ENCODE measurements at places on chromosomes 16 and 17. TPM values are rescaled to one million over a fixed set of nuclear protein-coding genes. Genes with fewer than 3 reads are reported as not detected.

TP53TG3F gene
- not detected for total RNA-seq

ENO3 gene
- total RNA-seq, result 32.1 TPM

C1QTNF8 gene
- not detected for total RNA-seq

CEP112 gene
- 1.2 TPM for total RNA-seq

CIITA gene
- 0.52 TPM for total RNA-seq

DNA sequence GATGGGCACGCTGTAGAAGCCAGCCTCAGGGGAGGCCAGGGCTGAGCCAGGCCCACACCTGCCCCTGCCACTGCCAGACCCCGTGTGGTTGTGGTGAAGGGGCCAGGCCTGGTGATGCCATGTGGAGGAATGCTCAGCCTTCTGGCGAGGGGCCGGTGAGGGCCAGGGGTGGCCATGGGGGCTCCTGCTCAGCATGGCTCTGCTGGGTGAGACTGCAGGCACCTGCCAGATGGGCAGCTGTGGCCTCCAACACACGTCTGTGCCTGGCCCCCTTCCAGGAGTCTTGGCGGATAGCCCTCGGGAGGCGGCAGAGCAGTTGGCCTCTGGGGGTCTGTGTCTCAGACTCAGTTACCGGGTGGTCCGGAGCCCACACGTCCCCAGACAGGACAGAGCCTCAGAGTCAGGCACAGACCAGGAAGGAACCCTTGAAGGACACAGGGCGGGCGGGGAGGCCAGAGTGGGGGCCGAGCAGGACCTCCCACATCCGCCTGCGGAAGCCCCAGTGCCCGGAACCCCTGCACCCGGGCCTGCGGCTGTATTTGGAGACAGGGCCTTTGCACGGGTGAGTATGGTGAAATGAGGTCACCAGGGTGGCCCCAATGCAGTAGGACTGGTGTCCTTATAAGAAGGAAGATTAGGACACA is 22.5 kb upstream of the CHMP6 start:
- no peak for DNase-seq

- DNase-seq, result peak; percentile 20
Observed at GRCh38 chr17:75371981-75372380, 33.5 kb downstream of the GRB2 start.

DNA sequence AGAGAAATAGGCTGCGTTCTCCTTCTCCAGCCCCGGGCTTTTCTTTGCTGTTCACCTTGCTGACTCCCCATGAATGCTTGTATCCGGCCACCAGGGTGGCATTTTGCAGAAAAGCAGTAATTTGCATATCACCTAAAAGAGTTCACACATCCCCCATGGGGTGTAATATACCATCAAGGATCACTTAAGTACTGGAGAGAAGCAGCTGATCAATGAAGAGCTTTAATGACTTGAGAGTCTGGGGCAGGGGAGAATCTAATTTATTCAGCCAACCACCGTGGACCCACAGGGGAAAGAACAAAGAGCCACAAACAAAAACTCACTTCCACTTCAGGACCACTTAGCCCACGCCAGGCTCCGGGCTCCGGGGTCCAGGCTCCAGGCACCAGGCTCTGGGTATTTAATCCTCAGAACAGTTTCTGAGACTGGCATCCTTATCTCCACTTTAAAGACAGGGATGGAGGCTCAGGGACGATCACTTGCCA is 33.9 kb upstream of the SEC14L1 start:
- DNase-seq, result no peak

DNA sequence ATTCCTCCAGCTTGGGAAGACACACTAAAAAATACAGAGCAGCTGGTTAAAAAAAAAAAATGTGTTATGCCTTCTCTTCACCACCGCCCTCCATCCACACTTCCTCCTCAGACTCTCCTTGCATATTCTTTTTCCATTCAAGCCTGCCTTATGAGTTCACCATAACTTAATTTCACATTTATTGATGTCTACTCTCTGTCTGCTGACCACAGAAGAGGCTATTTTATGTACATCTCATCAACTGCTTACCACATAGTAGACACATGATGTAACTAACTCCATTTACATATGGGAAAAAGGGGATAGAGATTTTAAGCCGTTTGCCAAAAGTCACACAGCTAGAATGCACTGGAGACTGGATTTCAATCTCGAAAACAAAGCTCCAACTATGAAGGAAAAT is 409.8 kb downstream of the CDH11 start:
- DNase-seq, result no peak

GRCh38 chr17:61490540-61490975 is 38.3 kb downstream of the TBX4 start:
- DNase-seq, result no peak

DNA sequence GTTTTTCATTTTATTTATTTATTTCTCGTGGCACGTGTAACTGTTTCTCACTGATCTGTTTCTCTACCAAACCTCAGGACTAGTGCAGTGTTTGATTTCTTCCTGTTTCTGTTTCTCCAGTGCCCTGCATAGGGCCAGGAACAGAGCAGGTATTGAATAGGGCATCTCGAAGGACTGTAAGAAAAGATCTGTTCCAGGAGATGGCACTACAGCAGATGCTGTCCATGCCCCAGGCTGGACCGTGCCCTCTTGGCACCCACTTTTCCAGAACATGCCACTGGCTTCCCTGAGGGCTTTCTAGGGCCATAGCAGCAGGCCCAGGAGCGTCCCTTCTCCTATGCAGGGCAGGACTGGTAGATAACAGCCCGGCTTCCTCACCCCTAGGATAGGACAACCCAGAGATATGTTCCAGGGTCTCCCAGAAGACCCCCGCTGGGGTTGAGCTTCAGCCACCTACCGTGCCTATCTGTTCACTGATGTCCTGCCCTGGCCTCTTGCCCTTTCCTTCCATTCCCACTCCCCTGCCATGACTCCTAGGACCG is 4.4 kb downstream of the SNX20 start:
- no peak for DNase-seq

DNA sequence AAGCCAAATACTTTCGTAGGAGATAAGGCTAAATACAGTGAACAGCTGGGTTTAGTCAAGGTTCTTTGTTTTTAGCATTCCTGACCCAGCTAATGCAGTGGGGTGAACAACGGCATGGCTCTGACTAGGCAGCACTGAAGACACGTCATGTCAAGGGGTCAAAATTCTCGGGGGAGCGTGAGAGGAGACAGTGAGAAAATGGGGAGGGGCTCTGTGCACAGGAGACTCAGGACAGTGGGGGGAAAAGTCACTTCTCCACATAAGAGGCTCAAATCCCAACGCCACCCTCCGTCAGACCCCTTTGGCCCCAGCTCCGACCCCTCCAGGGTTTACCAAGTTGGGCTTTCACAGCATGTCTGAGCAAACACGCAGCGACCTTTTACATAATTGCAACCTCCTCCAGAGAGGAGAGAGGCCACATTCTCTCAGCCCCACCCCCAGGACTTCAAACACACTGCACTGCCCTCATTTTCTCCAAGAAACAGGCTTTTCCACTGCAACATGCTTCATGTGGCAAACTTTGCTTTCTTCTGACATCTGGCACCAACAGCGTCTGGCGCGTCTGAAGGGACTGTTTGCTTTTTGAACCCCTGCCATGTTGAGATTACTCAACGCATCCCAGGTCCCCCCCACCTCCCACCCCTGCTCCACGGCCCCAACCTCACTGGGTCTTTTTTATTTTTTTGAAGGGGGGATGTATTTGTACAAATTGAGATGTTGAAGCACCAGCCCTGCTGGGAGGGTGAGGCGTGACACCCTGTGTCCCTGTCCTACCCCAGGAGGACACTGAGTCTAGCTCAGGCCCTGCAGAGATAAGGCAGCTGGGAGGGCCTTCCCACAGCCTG is 30.0 kb downstream of the AXIN2 start:
- DNase-seq, result no peak

All from activated naive CD4-positive, alpha-beta T cell treated with anti-CD3 and anti-CD28 coated beads, Interleukin-2, amount 50 U/mL, for 72 hours (primary cell).